ENCODE measurements at places on chromosomes 12 and 14.

- no peak for DNase-seq
Observed at GRCh38 chr12:104501660-104502059, 44.9 kb downstream of the CHST11 start.

DNA sequence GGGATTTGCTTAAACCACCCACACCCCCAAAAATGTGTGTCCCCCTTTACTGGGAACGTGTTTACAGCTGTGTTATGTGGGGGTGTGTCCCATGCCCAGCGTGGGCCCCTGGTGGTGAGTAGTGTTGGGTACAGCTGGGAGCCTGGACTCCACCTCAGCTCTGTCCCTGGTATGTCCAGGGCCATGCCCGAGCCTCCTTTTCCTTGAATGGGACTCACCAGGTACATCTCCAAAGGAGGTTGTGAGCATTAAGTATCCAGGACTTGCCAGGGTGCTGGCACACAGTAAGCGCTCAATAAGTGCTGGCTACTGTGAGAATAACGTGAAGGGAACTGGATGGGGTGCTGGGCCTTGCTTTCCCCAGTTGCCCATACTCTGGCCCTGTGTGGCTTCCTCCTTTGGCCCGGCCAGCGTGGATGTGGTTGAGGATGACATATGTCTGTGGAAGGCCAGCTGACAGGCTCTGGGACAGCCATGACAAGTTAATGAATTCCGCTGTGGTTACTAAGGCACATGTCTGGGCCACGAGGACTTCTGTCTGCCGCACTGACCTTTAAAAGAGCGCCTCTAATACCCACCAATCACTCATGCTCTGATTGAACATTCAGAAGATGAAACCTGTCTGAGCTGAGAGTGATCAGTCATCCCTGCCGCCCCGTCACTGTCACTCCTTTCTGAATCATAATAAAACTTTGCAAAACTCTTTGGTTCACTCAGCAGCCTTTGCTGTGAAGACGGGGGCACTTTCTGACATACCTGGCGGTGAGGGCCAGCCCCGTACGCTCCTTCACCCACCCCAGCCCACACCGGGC, 74.7 kb downstream of the DIO3 start:
- DNase-seq, result no peak

- DNase-seq, result no peak
Observed at GRCh38 chr14:39442293-39442692, 10.1 kb upstream of the FBXO33 start.

GRCh38 chr14:41873686-41874317, 267.1 kb downstream of the LRFN5 start:
- no peak for DNase-seq

- DNase-seq, result no peak
Observed at GRCh38 chr12:2083561-2083960, 30.8 kb downstream of the CACNA1C start.
